ENCODE measurements at places on chromosomes 3 and 15.

DNA sequence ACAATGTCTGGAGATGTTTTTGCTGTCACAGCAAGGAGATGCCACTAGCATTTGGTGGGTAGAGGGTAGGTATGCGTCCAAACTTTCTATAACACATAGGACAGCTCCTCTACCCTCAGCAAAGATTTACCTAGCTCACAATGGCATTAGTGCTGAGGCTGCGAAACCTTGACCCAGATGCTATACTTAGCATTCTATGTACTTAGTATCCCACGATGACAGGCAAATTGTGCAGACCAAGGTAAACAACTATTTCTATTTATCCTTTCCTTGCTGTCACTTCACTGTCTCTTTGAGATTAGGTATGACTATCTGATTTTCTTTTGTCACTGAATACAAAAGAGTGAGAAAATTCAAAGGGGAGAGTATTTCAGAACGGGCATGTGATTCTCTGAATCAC lies 265.2 kb upstream of the ZNF385D start:
- no peak for DNase-seq

- DNase-seq: no peak
Measured at GRCh38 chr3:58508437-58508836, 16.5 kb downstream of the KCTD6 start.

DNA sequence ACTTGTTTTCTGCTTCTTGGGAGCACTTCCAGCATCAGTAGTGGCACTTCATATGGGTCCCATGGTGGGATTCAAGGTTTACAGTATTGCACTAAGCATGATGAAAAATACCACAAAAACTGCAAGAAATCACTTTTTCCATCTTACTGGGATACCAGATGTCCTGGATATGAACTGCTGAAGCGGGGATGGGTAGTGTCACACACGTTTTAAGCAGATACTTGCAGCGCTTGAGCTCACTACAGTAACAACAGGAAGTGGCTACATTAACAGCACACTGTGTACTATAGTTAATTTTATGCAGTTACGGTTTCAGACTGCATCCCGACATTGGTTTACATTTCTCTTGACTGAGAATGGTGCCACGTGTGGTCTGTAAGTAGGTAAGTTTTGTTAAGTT lies 3.5 kb upstream of the ISG20 start:
- DNase-seq: no peak

DNA sequence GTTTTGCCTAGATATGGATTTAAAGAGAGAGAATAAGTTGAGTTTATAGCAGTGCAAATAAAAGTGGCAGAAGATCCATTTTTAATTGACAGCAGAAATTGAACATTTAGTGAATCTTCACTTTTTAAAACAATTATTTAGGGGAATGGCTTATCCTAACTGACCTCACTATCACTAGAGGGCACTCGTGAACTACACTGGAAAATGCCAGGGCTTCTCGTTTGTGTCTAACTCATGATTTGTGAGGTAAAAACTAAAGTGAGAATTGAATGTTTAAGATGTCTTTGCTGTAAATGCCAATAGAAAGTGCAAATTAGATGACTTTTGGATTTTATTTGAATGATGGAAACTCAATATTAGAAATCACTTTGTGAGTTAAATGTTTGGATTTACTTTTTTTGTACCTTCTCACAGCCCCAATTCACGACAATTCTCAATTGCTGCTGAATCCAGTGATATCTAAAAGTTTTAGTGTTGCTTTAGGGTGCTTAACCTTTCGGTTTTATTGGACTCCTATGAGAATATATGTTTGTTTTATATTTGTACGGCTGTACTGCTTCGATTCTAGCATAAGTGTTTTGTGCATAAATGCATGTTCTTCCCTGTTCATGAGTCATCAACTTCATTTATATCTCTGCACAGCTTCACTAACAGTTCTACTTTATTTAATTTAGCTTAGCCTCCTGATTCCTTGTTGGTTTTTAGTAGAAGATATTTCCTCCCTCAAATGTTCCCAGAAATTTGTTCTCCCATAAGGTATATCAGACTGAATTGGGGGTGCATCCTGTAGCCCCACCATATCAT lies 462.1 kb downstream of the MFSD1 start:
- no peak for DNase-seq

GRCh38 chr15:101148166-101148880 lies 103.5 kb downstream of the CHSY1 start:
- DNase-seq: no peak

DNA sequence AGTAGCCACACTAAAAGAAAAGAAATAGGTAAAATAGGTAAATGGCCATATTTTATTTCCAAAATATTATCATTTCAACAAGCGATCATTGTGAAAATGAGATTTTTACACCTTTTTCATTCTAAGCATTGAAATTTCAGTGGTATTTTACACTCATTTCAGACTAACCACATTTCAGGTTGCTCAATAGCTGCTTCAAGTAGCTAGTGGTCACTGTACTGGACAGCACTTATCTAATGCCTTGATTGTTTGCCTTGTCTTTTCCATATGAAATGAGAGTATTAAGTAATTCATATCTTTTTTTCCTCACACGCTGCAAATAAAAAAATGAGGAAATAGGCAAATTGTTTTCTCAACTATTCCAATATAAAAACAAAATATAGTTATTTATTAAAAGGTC lies 332.8 kb downstream of the NLGN1 start:
- no peak for DNase-seq

DNA sequence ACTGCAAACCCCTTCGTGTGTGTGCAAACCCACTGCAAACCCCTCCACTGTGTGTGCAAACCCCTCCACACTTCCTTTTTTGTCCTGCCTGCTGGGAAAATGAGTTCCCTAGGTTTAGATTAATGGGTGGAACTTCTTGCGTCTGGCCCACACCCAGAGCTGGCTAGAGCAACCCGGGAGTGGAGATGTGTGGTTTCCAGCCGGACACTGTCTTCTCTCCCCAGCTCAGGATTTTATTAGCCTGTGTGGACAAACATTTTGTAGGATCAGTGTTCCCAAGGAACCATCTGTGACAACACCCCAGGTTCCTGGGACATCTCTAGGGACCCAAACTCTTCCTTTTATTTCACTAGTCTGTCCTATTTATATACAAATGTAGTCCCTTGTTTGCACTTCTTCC lies 9.6 kb upstream of the LRRK1 start:
- no peak for DNase-seq

DNA sequence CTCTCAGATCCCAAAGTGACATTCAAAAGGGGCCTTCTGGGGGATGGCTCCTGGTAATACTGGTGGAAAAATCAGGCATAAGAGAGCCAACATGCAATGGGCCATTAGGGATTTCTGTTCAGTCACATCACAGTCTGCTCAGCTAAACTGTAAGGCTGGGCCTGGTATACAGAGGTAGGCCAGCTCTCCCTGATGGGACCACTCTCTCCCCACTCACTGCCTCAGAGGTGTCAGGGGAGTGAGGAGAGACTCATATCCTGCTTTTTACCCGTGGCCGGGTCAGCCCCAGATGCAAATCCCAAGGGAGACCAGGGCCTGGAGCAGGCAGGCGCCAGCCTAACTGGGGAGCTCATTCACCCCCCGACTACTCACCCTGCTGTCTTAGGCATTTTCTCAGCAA lies 48.1 kb upstream of the TPM1 start:
- DNase-seq: no peak

DNA sequence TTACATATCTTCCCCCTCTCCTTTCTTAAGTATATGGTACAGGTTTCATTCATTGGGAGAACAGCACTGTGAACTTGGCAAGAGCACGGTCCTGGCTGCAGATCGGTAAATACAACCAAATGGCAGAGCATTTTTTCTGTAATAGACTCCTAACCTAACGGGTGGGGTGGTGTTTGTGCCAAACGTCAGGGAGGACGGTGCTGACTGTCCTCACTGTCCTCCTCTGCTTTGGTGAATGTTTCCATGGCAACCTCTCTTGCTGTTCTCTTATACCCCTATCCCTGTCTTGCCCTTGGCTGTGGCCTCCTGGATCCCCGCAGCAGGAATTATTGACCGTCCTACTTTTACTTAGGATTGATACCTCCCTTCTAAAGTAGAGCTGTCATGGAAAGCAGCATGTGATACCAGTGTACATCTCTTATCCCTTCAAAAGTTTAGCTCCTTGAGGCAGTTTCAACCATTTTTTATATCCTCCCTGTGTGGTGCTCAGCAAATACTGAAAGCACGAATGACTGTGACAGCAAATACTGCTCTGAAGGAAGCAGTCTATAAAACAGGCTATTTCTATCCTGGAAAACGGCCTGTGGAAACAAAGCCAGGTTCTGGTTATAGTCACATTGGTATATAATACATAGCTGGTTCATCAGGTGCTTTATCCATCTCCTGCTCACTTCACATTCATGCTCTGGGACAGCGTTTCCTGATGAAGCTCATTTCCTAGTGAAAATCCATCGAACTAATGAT lies 275.4 kb upstream of the C2CD4B start:
- no peak for DNase-seq

DNA sequence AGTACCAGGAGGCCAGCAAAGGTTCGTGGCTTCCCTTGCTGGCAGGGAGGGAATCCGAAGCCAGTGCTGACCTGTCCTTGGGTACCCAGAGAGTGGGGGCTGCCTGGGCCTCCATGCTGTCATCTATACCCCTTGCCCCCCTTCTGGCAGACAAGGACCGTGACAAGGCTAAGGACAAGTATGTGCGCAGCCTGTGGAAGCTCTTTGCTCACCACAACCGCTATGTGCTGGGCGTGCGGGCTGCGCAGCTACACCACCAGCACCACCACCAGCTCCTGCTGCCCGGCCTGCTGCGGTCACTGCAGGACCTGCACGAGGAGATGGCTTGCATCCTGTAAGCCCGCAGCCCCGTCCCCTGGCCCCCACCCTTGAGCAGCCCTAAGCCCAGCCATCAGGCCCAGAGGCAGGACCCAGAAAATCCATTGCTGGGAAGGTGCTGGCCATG lies 2.8 kb downstream of the FES start:
- no peak for DNase-seq

GRCh38 chr15:40594429-40594836 lies 384 bp downstream of the KNL1 start:
- no peak for DNase-seq

GRCh38 chr3:104279617-104280016 lies 1087.1 kb upstream of the ALCAM start:
- no peak for DNase-seq

DNA sequence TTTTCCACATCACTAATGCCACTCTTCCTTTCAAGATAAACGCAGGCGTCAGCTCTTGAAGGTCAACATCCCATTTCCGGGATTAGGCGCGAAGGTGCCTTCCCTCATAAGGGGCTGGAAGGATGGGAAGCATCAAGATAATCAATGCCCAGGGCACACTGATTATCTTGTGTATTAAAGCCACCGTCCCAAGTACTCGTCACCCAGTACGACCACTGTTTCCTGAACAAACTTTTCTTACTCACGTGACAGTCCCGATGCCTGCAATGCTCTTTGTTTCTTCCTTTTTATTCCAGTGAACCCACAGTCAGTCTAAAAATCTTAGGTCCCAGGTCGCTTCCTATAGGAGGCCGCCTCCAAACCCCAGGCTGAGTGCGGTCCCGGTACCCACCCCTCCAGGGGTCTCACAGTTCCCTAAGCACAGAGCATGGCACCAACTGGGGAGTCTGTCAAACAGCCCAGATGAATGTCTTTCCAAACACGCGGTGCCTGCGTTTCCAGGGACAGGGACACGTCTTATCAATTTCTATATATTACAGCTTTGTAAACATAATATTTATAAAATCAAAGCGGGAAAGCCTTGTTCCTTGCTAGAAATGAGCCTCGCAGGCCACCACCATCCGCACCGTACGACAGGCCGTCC lies 589 bp downstream of the ANAPC13 start:
- no peak for DNase-seq

DNA sequence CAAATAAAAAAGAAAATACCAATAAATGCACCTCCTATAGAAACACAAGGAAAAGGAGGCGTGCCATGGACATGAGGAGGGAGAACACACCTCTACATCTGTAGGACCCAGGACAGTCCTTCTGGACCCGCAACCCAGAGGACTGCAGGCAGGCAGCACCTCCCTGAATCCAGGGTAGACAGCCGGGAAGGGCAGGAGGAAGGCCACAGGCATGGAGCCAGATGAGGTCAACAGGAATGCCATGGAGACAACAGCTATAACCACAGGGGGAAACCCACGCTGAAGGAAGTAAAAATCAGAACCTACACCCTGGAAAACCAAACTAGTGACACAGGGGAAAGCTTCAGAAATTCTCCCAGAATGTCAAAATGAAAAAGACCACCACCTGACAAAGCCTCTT lies 248.8 kb upstream of the NSMCE3 start:
- no peak for DNase-seq

- DNase-seq: no peak
Measured at GRCh38 chr15:36912311-36912712, 188.0 kb downstream of the MEIS2 start.

GRCh38 chr3:101223016-101223415 lies 97.4 kb downstream of the IMPG2 start:
- DNase-seq: no peak

GRCh38 chr15:70459312-70459711 lies 304.0 kb downstream of the UACA start:
- DNase-seq: no peak

DNA sequence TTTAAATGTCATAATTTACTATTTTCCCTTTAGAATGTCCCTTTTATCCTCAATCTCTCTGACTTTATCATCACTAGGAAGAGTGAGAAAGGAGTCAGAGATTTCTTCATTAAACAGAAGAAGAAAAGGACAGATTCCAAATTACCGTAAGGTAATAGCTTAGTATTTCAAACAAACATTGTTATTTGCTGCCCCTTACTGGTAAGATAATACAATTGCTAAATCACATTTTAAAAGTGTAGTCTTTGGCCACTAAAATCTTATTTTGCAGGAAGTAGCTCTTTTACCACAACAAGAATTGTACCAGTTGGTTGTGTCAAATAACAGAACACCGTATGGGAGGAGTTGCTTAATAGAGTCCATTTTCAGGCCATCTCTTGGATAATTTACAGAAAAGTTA lies 53.7 kb downstream of the CGGBP1 start:
- no peak for DNase-seq

- DNase-seq: no peak
Measured at GRCh38 chr15:92683511-92683834, 27.9 kb upstream of the FAM174B start.

DNA sequence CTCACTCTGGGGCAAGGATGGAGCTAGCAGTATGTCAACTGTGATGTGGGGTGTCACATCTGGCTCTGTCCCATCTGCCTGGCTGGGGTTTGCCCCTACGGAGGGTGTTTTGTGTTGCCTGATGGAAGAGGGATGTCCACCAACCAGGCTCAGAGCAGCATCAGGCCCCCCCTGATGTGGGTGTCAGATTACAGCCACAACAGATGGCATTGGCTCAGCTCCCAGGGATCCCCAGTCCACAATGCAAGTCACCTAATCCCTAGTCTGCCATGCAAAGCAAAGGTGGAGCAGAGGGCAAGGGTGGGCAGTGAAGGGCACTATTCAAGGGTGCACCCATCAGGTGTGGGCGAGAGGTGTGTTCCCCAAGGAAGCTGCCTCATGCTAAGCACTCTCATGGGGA lies 48.9 kb upstream of the AMOTL2 start:
- DNase-seq: no peak

DNA sequence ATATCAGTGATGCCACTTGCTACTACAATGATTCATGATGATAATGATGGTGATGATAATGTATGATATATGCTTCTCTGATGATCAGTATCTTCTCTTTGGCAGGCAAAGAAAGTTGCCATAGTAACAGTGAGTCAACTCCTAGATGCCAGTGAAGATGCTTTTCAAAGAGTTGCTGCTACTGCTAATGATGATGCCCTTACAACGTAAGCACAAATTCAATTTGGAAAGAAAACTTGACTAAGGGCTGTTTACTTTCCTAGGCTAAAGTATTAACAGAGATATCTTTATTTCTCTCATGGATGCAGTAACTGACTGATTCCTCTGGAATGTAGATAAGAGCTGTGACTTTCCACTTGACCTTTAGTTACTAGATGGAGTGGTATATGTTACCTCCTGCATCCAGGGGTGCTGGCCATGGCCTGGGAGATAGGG lies 27.8 kb downstream of the ADGRG7 start:
- no peak for DNase-seq

All from mesenteric fat pad (tissue), 1 donor.